ENCODE measurements at places on chromosomes 13 and 19.

- no peak for DNase-seq
Measured at GRCh38 chr19:28042516-28042915, 1170.4 kb downstream of the UQCRFS1 start.

DNA sequence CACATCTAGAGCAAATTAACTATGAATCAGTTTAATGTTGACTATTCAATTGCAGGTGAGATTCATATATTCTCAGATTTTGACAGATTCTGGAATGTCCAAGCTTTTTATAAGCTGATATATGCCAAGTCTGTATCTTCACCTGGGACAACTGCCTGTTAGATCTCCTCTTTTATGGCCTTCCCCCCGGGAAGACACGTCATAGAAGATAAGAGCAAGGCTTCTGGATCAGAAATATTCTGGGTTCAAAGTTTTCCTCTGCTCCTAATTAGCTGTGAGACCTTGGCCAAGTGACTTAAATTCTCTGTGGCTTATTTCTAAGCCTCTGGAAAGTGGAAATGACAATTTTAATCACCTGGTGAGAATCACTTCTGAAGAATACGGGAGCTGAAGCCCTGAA lies 187.5 kb downstream of the OXGR1 start:
- DNase-seq = no peak

DNA sequence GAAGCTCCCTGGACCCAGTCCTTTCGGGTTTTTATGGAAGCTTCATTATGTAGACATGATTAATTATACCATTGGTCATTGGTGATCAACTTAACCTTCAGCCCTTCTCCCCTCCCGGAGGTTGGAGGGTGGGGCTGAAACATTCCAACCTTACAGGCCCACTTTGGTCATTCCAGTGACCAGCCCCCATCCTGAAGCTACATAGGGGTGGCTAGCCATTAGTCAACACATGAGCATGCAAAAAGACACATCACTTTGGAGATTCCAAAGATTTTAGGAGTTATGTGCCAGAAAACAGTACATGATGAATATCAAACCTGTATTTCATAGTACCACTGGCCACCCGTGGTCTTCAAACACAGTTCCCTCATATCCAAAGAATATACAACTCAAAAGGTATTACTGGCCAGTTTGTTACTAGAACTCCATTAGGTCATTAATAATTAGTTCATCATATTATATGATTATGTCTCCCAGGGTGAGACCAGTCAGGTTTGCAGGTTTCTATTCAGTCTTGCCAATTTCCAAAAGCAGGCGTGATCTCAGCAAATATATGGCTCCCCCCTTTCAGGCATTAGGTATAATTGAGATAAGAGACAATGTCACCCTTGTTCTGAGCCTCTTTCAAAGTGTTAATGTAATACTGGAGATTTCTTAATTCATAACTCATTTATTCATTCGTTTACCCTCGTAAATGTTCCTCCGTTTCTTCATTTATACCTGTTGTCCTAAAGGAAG lies 11.1 kb downstream of the PPP5C start:
- DNase-seq = no peak

DNA sequence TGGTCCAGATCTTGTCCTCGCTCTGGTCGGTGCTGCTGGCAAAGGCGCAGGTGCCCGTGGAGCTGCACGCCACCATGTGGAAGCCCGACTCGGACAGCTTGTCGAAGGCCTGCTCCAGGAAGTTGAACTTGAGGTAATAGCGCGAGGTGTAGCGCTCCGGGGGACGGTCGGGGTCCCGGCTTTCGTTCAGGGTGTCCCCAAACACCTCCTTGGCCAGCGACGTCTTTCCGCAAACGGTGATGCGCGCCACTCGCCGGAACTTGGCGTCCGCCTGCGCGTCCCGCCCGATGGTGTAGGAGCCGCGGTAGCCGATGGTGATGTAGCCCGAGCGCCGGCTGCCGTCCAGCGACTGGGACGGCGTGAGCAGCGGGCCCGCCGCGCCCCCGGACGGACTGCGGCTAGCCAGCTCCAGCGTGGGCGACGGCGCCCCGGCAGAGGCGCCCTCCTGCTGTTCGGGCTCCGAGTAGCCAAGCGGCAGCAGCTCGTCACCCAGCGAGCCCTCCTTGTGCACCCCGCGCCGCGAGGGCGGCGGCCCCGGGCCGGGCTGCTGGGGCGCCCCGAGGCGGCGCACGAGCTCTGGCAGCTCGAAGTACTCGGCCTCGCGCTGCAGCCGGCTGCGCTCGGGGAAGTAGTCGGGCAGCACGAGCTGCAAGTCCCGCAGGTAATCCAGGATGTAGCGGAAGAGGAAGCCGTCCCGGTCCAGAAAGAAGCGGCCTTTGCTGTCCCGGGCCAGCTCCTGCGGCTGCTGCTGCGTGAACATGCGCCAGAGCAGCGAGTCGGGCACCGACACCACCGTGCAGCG lies 801 bp downstream of the KCTD12 start:
- no peak for DNase-seq

GRCh38 chr13:85654227-85654626 lies 145.0 kb downstream of the SLITRK6 start:
- no peak for DNase-seq
